ENCODE measurements at places on chromosomes 1 and 21.

- no peak for DNase-seq
Measured at GRCh38 chr21:28776251-28776650, 216.4 kb downstream of the LTN1 start.

DNA sequence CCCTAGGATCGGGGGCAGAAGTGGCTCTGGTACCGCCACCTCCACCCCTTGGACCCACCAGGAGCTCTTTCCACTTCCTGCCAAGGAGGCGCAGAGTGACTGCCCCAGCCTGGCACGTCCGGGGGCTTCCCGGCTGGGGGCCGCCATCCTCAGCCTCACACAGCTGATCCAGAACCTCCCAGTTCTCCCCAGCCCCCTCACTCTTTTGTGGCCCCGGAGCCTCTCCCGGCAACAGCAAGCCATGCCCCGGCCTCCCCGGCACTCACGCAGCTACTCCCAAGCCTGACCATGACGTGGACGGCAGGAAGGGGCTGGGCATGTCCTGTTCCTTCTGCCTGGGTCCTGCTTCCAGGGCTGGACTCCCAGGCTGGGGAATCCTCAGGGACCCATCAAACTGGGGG is 17.1 kb downstream of the TP73 start:
- DNase-seq, result no peak

DNA sequence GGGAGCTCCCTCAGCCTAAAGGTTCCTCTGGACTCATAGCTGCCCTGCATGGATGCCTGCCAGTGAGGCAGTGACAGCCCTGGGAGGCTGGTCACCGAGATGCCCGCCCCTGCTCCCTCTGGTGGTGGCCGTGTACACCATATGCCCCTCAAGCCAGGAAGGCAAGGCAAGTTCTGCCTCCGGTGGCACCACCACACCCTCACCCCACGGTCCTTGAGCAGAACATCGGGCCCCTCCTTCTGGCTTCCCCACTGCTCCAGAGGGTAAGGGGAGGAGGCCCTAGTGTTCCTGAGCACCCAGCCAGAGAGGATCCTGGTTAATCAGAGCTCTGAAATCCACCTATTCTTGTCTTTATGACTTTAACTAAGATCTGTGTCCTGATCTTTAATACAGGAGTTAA is 1.5 kb upstream of the S100A14 start:
- peak; percentile 47 for DNase-seq

GRCh38 chr1:198947456-198947855 is 308.6 kb downstream of the PTPRC start:
- DNase-seq, result no peak

DNA sequence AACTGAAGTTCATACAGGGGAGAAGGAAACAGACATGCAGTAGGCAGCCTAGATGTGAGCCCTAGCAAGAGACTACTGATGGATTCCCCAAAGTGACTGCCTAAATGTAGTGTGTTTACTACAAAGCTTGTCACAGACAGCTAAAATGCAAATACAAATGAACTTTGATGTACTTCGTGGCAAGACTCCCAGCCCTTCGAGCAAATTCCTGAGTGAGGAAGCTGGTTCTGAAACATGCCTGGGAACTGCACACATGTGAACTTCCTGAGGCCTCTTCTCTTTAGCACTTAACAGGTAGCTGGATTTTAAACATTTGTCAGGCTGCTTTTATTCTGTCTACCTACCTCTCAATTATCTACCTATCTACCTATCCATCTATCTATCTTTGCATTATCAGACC is 6.7 kb upstream of the IRF2BP2 start:
- no peak for DNase-seq

DNA sequence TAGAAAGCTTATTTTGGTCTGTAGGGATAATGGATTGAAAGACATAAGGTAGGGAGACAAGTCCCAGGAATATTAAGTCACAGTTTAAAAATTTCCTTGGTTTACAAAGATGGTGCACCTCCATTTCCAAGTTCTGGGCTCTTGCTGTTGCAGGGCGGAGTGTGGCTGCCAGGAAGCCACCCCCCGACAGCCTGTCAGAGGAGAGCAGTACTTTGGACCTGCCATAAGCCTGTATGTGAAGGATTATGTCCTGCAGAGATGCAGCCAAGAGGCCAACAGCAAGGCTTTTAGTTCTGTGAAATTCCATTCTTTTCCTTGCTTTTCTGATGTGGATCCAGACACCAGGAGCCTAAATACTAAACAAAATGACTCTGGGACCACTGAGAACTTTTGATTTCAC is 31.9 kb upstream of the GTF2B start:
- no peak for DNase-seq

DNA sequence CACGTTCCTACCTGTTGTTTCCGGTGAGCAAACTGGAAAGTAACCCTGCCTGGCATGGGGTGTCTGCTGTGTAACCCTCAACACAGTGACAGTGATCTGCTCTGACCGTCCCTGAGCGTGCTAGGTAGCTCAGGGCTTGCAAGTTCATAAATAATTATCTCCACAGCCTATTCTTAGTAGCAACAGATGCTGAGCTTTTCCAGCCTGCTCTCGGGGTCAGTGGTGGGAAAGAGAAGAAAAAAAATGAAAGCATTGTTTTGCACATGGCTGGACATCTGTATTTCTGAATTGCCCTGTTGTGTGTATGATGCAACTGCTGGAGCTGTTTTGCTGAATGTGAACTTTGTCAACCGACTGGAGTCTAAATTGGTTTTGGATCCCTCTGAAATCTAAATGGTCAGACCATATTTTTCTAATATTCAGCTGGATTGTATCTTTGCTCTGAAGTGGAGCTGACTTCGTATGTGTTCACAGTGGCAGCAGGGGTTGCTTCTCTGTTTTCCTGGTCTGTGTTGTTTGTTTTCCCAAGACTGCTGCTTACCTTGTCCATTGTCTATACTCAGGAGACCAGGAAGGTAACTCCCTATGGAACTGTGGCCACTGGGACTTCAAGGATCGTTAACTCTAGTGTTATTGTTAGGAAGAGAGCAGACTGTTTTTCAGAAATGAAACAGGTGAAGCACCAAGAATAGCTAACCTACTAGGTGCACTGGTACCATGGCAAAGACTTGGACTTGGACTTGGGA is 27.0 kb downstream of the TGFB2 start:
- no peak for DNase-seq

DNA sequence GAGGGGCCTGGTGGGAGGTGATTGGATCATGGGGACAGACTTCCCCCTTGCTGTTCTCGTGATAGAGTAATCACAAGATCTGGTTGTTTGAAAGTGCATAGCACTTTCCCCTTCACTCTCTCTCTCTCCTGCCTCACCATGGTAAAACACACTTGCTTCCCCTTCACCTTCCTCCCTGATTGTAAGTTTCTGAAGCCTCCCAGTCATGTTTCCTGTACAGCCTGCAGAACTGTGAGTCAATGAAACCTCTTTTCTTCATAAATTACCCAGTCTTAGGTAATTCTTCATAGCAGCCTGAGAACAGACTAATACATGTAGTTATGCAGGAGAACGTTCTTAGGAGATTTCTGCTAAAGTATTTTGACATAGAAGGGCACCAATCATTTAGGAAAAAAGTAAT is 59.9 kb upstream of the FBXO28 start:
- DNase-seq, result no peak

GRCh38 chr1:225923692-225924555 is at the start of gene PYCR2:
TSS of gene PYCR2 (minus strand) at chr1:225924250. CDS start at chr1:225924110, 140 bp downstream.
- peak; percentile 95 for DNase-seq

DNA sequence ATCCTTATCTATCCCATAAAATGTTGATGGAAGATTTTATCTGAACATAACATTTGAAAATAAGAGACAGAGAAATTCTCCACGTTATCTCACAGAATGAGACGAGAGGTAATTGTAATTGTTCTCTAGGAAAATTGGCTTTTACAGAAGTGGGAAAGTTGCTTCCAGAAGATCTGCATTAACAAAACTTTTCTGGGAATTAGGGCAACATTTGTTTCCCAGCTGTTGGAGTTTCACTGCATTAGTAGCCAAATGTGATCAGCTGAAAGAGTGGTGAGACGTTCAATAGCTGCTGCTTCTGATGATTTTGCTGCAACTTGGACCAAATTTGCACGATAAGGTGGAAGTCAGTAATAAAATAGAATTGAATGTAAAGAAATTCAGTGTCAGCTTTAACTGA is 7.6 kb downstream of the CHODL start:
- no peak for DNase-seq

GRCh38 chr1:23799570-23800399 is 769 bp downstream of the GALE start:
- DNase-seq, result no peak

- no peak for DNase-seq
Measured at GRCh38 chr1:173202424-173203145, 4.5 kb downstream of the TNFSF4 start.

- no peak for DNase-seq
Measured at GRCh38 chr1:7379441-7379971, 391.6 kb upstream of the VAMP3 start.

DNA sequence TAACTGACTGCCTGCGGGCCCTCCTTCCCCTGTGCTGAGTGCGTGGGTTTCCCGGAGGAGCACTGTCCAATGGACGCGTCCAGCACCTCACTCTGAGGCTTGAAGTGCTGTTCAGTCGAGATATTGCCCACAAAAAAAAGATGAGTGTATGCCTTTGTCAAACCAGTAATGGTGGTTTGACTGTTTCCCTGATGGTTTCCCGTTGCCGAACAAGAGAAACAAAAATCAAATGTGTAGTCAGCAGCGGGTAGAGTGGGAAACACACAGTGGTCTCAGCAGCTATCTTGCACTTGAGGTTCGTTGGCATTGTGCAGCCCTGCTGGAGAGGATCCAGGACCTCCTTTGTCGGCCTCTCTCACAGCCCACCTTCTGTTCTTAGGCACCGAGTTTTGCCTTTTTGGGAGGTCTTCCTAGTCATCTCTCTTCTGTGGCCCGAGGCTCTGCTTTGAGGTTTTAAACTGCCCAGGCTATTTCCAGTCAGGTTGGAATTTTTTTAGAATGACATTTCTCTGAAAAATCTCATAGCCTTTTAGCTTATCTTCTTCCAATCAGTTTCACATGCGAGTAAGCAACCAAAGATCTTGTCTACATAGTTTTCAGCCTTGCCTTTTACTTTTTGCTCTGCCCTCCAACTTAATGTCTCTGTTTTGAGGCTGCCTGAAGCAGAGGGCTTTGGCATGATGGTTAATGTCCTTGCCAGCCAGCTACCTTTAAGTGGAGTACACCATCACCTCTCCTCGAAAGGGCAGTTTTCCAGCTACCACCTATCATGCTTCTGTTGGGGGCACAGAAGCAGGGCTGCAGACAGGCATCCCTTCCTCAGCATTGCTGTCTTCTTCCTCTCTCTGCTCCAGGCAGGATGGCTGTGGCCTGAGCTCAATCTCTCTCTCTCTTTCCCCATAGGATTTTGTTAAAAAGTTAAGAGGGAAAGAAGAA is 132.3 kb downstream of the URB2 start:
- DNase-seq, result no peak

- no peak for DNase-seq
Measured at GRCh38 chr1:247118946-247119446, 14.8 kb upstream of the ZNF669 start.

DNA sequence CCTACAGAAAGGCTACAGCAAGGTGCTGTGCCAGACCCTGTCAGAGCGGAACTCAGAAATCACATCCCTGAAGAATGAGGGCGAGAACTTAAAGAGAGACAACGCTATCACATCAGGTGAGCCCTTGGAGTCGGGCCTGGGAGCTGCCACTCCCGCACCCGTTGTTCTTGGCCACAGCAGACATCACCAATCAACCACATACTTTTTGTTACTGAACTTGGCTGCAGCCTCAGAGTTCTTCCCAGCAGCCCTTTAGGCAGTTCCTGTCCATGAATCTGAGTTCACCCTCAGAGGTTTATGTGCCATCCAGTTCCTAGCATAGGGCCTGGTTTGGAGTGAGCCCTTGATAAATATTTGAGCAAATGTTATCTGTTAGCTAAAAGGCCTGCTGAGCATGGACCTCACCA is 61.6 kb downstream of the FHAD1 start:
- no peak for DNase-seq

GRCh38 chr1:219945795-219946194 is 17.4 kb upstream of the SLC30A10 start:
- DNase-seq, result no peak

DNA sequence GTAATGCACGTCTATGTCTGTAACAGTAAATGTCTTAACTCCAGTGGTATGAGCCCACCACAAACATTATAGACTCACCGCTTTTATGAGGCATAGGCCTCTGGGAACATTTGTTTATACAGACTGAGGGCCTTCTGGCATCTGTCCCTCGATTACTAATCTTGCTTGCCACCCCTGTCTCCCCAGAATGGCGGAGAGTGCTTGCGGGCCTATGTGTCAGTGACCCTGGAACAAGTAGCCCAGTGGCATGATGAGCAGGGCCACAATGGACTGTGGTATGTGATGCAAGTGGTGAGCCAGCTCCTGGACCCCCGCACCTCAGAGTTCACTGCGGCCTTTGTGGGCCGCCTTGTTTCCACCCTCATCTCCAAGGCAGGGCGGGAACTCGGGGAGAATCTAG is 18.3 kb upstream of the SHISA4 start:
- DNase-seq, result no peak

DNA sequence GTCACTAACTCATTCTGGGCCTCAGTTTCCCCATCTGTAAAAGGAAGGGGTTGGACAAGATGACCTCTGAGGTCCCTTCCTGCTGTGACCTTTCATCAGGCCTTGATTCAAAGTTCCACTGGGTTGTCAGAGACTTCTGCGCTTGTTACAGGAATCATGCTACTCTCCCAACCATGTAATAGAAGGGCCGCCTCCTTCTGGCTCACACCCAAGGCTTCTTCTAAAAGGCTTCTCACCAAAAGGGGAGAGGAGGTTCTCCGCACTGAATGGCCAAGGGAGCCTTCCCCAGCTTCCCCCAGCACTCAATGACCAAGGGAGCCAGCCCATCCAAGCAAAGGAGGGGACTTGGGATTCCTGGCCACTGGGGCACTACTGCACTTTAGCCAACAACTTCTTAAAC is 42.7 kb downstream of the GRHL3 start:
- no peak for DNase-seq

GRCh38 chr1:34778381-34778780 is 2.6 kb upstream of the GJB3 start:
- DNase-seq, result no peak

DNA sequence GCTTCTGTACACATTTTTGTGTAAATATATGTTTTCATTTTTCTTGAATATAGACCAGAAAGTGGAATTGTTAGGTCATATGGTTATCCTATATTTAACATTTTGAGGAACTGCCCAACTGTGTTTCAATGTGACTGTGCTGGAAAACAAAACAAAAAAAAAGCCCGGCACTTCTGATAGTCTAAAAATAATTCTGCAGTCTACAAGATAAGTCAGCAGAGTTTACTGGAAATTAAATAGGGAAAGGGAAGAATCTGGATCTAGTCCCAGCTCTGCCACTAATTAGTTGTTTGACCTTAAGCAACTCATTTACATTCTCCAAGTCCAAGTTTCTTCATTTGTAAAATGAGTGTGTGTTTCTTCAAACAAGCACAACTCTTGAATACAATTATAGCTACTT is 869.1 kb upstream of the B3GALT2 start:
- no peak for DNase-seq

DNA sequence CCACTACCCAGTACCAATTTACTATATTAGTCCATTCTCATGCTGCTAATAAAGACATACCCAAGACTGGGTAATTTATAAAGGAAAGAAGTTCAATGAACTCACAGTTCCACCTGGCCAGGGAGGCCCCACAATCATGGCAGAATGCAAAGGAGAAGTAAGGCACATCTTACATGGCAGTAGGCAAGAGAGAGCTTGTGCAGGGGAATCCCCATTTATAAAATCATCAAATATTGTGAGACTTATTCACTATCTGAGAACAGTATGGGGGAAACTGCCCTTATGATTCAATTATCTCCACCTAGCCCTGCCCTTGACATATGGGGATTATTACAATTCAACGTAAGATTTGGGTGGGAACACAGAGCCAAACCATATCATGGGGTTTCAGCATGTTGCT is 6.4 kb downstream of the CD58 start:
- DNase-seq, result no peak
